Hair follicle dermal papilla cell (primary cell): ENCODE measurements at places on chromosomes 16 and 17. TPM values are rescaled to one million over a fixed set of nuclear protein-coding genes. Genes with fewer than 3 reads are reported as not detected.

OTOA gene
- total RNA-seq, result 0.16 and 0.36 TPM in 2 replicates

ITGAD gene
- total RNA-seq, result not detected in 2 replicates

DBNDD1 gene
- 1.1 and 1.8 TPM in 2 replicates for total RNA-seq

WDR81 gene
- 35.8 and 39.6 TPM in 2 replicates for total RNA-seq

ZNF821 gene
- 6.0 and 6.9 TPM in 2 replicates for total RNA-seq
